ENCODE measurements at places on chromosomes 1 and 21.

- no peak for DNase-seq
These were observed 1.6 kb downstream of the ELOVL1 start for GRCh38 chr1:43366179-43366578.

GRCh38 chr1:101308935-101309333, 72.1 kb downstream of the S1PR1 start:
- no peak for DNase-seq

DNA sequence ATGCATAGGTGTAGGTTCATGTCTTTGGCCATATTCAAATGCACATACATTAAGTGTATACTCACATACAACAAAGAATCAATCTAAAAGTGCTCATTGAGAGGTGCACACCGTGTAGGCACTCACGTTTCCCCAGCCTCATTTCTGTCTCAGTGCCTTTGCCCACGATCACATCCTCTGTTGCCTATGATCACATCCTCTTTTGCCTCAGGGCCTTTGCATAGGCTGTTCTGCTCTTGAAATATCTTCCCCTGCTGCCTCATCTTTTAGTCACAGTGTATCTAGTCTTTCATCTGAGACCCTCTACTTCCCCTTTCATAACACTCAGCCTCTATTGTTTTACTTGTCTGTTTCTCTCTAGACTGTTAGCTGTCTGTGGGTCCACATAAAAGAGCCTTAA, 69.3 kb downstream of the FOXD2 start:
- no peak for DNase-seq

DNA sequence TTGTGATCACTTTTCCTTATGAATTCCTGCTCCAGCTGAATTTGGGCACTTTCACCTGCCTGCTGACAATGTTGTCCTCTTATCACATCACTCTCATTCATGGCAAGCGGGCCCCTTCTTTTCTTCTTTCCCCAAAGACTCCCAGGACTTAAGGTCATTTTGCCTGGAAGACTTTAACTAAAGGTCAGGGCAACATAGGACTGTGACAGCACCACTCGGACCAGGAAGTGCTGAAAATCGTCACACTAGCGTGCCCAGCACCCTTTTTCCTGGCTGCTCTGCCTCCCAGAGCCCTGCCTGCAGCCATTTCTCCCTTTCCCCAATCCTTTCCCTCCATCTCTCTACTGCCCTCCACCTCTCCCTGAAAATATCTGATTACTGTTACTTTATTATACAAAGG, 35.4 kb downstream of the CD34 start:
- DNase-seq: no peak

GRCh38 chr1:40110389-40110788, 13.3 kb upstream of the PPT1 start:
- no peak for DNase-seq

- no peak for DNase-seq
These were observed 36.2 kb upstream of the CSF1 start for GRCh38 chr1:109874445-109874844.

DNA sequence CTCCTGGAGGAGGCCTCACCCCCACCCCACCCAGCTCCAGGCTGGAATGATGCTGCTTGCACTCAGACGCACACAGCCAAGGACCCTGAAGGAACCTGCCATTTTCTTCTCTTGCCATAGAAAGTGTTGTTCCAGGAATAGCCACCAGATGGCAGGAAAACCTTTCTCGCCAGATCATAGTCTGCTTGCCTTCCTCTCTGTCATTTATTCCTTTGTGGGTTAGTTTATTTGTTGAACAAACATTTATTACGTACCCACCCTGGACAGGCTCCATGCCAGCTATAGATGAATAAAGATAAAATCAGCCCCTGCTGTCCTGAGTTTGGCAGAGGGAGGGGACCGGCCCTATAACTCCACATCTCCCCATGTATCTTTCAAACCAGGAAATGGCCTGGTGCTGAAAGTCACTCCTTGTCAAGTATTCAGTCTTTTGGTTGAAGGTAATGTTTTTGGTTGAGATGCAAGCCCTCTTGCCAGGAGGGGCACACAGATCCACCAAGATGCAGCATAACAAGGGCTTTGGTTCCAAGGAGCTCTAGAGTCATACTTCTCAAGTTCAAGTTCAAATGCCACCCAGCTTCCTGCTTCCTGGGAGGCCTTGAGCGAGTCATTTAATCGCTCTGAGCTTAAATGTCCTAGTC, 7.0 kb upstream of the KCNC4 start:
- no peak for DNase-seq

DNA sequence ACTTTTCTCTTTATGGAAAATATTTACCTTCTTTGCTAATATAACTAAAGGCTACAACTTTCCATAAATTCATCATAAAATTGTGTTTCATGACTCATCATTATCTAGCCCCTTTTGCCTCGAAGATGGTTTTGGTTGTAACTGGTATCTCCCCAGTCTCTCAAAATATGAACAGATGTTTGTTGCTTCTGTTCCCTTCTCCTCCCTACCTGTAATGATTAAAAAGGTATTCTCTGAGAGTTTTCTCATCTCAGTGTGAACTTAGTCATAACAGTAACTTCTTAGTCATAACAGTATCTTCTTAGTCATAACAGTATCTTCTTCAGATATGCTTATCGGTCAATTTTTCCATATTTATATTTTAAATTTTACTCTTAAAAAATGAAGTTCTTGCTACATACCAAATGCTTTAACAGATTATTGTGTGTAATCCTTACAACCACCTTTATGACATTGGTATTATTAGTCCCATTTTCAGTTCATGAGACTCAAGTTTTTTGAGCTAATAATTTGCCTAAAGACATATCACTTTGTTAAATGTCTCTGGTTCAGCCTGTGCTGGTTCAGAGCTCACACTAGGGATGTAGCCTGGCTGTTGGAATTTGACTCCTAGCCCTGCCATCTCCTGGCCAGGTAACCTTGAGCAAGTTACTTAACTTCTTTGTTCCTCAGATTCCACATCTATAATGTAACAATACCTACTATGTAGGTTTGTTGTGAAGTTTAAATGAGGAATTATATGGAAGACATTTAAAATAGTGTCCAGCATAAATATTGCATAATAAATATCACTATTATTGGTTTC, 32.6 kb downstream of the ATP1B1 start:
- DNase-seq: no peak

GRCh38 chr1:189623336-189623735, 854.3 kb downstream of the BRINP3 start:
- no peak for DNase-seq

DNA sequence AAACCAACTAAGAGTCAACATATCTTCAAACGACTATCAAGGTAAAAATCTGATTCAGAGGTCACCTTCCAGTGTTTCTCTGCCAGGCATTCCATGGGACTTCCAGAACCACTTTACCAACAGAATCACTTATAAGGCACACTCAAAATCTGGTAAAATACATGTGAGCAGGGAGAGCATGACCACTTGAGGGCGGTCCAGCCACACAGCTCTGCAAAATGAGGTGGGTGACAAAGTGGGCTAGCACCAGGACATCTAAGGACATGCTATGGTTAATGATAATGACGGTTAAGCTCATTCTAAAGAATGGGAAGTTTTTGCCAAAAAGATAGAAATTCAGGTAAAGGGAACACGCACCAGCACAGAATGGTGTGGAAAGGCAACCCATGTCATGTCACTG, 24.5 kb upstream of the GLIS1 start:
- no peak for DNase-seq

DNA sequence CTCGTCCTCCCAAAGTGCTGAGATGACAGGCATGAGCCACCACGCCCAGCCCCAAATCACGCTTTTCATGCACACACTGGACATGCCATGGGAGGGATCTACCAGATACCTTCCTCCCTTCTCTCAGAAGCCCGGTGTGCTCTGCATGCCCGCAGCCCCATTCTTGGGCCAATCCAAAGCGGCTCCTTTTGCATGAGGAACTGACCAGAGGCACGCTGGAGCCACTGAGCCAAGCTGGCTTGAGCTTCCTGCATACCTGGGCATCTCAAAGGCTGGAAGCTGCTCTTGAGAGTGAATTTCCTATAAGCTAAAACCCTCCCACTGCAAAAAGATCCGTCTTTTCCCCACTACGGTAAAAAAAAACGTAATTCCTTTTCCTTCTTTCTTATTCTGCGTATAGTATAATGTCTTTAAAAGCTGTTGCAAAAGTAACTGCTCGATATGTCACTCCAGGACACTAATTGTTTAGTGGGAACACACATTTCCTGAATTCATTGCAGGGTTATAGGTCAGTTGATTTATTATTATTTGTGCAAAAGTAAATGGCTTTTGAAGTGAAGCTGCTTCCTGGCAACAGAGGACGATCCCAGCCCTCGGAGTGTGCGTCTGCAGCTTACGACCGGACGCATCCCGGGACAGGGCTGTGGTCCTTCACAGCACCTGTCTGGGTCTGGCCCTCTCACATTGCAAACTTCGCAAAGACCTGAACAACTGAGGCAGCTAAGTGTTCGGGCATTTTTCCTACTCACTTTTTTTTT, 61.8 kb upstream of the ETS2 start:
- no peak for DNase-seq

GRCh38 chr1:22339237-22339636, 112.4 kb upstream of the ZBTB40 start:
- DNase-seq: no peak

DNA sequence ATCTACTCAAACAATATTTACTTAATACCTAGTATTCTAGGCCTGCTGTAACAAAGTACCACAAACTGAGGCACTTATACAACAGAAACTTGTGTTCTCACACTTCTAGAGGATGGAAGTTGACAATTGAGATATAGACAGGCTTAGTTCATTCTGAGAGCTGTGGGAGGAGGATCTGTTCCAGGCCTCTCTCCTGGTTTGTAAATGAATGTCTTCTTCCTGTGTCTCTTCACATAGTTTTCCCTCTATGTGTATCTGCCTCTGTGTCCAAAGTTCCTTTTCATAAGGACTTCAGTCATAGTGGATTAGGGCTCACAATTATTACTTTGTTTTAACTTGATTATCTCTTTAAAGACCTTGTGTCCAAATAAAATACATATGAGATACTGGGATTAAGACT, 251.1 kb downstream of the COL11A1 start:
- no peak for DNase-seq

DNA sequence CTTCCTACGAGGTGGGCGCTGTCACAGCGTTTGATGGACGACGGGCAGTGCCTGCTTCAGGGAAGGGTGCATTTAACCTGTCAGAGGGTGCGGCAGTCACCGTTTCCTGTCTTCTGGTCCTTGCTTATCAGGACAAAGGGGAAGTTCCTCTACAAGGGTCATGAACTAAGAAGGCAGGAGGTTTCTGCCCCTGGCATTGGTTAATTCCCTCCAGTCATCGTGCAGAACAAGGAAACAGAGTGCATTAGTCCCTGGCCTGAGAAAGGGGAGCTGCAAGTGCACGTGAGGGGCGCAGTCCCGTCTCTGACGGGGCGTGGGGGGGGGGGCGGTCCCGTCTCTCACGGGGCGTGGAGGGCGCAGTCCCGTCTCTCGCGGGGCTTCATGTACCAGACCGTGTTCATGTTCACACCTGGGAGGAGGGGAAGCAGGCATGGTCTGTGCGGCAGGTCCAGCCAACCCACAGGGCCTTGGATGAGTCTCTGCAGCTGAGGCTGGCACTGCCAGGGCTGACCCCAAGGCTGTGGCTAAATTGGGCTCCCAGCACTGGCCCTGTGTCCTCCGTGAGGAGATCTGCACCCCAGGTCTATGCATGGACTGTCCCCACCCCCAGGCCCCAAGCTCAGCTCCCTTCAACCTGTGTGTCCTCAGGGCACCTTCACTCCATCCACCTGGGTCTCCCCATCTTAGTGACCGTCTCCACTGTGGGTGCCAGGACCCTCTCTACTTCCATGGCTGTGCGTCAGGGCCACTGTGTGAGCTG, 89.2 kb upstream of the COL6A1 start:
- no peak for DNase-seq

DNA sequence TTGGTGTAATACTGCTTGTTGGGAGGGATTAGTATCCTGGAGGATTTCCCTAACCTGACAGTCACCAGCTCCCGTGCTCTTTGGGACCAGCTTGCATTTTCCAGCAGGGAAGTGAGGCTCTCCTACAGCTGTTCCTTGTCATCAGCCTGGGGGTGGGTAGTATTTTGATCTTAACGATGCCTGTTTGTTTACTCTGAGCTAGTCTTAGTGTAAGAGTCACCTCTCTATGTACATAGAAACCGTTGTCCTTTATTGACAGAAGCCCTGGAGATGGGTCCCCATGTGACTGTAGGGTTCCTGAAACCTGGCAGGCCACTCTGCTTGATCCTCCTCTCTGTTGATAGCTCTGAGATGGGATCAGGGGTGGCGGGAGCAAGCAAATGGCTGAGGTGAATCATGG, 58.0 kb downstream of the ACP6 start:
- DNase-seq: no peak

- peak; percentile 36 for DNase-seq
These were observed 99.8 kb upstream of the C1orf105 start for GRCh38 chr1:172320733-172321132.

DNA sequence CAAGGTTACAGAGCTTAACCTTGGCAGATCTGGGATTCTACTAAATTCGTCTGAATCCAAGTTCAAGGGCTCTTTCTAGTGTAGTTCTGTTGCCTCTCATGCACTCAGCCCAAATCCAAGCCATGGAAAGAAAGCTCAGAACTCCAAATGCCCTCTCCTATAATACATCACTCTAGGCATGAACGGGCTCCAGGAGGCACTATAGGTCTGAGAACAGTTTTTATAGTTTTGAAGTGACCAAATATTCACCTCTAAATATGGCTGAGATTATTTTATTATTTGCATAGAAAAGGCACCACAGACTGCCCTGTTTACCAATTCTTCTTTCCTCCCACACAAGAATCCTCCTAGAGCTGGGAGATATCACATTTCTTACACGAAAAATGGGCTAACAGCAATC, 327.9 kb upstream of the BEND5 start:
- DNase-seq: no peak

GRCh38 chr1:212554401-212554800, 54.2 kb upstream of the ATF3 start:
- DNase-seq: no peak

Measured in BJ (cell line).